ENCODE measurements at places on chromosomes 3 and 15.

DNA sequence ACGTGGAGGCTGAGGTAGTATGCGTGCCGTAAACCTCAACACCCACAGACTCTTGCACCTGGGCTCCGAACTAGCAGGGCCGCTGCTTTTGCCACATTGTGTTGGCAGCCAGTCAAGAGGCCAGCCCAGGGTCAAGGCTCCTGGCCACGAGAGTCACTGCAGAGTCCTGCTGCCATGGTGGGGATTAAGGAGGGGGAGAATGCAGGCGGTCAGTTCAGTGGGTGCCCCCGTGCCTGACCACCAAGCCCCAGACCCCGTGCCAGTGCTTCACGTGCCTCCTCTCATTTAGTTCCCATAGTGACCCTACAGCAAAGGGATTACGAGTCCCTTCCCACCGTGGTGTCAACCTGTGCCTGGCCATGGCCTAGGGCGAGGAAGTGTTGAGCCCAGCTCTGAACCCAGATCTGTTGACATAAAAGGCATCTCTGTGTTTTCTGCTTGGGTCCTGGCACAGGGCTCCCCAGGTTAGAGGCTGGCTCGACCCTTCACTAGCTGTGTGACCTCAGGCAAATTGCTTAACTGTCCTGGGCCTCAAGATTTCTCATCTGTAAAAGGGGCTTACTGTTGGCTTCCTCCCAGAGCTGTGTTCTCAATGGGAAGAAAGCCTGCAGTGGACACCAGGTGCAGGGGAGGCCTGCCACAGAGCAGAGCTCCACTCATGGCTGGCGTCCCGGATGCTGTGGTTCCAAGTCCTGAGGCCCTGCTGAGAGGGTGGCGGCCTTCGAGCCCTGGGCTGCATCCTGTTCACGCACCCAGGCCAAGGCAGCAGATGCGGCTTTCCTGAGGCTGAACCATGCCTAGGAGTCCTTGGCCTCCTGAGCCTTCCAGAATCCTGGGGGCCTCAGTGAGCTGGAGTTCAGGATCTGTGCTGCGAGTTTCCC, 32.8 kb downstream of the FBLN2 start:
- DNase-seq: no peak

DNA sequence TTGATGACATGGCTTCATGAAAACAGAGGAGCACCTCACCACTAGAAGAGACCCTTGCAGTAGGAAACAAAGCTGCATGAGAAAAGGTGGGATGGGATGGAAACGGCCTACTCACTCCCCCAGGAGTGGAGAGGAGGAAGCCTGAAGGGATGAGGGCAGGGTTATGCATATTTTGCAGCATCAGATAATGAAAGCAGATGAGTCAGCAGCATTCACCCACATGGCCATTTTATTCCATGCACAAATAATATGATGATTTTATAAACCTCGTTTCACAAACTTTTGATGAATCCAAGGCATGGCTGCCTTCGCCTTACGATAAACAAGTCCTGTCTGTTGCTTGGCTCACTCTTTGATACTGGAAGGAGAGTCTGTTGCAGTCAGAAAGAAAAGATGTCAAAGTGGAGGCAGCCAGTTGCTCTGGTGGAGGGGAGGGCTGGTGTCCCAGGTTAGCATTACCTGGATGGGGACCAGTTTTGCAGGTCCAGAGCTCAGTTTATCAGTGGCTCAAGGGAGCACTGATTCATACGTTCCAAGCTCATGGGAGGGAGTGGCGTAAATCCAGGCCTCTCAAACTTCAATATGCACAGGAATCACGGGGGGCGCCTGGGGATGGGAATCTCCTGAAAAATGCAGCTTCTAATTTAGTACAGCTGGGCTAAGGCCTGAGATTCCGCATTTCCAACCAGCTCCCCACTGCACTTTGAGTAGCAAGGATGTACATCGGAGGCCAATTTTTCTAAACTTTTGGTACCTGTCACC, 9.2 kb upstream of the EHD4 start:
- peak; percentile 11 for DNase-seq

DNA sequence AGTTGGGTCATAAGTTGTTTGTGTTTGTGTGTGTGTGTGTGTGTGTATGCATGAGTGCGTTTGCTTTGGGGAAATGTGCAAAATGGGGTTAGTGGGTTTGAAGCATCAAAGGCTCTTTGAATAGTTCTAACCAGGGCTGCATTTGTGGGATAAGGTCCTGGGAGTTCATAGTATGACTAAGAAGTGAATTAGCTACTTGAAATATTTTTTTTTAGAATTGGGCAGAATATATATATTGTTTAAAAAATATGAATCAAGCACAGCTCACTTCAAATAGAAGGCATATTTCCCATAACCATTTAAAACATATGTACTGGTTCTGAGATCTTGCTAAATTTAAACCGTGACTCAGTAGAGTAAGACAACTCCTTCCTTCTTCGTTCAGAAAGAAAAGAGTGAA, 43.1 kb downstream of the IGF2BP2 start:
- no peak for DNase-seq

- DNase-seq: no peak
Measured at GRCh38 chr3:159082519-159082918, 280.7 kb downstream of the MFSD1 start.

DNA sequence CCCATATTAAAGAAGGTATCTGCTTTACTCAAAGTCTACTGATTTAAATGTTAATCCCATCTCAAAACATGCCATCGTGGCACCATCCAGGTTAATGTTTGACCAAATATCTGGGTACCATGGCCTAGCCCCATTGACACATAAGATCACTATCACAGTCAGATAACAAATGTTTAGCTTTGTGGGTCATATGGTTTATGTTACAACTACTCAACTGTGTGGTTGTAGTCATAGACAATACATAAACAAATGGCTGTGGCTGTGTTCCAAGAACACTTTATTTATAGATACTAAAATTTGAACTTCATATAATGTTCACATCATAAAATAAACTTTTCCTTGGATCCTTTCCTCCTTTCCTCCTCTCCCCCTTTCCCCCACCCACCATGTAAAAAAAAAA, 9.8 kb upstream of the SNRPN start:
- no peak for DNase-seq

DNA sequence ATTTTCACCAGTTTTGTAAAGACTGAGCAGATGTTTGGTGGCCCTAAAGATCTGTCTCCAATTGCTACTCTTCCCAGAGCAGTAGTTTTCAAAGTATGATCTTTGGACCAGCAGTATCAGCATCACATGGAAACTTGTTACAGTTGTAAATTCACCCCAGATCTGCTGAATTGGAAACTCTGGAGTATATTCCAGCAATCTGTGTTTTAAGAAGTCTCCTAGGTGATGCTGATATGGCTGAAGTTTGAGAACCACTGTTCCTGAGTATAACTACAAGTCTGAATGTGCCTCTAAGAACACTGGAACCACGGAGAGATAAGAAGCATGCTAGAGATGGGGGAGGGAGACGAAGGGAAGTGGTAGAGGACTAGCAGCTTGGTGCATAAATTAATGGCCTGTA, 45.7 kb downstream of the NUDT16 start:
- no peak for DNase-seq

GRCh38 chr15:66951531-66952320, 113.7 kb upstream of the SMAD3 start:
- DNase-seq: no peak

GRCh38 chr15:55758580-55758986, 15.6 kb upstream of the PRTG start:
- no peak for DNase-seq

DNA sequence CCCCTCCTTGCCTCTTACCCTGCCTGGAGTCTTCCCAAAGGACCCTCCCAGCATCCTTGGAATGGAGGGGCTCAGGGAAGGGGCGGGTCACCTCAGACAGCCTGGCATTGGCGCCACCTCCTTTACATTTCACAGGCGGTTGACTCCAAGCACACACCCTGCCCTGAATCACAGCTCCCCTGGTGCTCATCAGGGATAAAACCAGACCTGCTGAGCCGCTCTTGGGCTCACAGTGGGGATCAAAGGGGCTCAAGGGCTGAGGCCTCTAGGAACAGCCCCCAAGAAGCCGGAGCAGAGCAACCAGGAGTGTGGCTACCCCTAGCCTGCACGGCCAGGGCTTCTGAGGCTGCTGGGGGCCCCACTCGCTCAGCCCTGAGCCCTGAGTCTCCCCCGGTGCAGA, 16.6 kb downstream of the LINGO1 start:
- DNase-seq: no peak

- no peak for DNase-seq
Measured at GRCh38 chr3:12317914-12318313, 29.0 kb downstream of the PPARG start.

GRCh38 chr3:42173307-42173706, 82.2 kb downstream of the TRAK1 start:
- no peak for DNase-seq

GRCh38 chr3:166864473-166865467, 515.3 kb downstream of the ZBBX start:
- DNase-seq: no peak

DNA sequence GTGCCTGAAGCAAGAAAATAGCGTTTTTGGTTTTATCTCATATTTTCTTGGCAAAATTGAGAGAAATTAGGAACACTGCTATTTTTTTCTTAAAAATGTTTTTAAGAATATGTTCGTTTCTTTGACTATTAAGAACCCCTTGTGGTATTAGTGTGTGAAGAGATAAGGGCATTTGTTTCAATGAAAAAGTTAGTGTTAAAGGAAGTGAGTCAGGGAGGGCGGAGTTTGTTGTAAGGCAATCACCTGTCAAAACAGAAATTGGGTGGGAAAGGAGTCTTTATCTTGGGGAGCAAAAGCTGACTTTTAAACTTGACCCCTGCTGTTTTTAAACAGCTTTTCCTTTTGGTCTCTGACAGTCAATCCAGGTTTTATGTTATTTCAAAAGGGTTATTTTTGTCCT, 4.2 kb downstream of the RAP2B start:
- DNase-seq: no peak

- DNase-seq: no peak
Measured at GRCh38 chr3:134486577-134487041, 752 bp downstream of the CEP63 start.

GRCh38 chr3:151327571-151328198, 1.7 kb downstream of the P2RY13 start:
- no peak for DNase-seq

DNA sequence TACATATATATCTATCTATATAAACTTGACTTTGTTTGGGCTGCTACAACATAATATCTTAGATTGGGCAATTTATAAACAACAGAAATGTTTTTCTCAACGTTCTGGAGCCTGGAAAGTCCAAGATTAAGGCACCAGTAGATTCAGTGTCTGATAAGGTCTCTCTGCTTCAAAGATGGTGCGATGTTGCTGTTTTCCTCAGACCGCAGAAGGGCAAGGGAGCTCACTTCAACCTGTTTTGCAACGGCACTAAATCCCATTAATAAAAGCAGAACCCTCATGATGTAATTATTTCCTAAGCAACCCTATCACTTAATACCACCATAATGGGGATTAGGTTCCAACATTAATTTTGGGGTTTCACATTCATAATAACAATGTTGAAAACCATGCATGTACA, 1134.8 kb downstream of the NSUN3 start:
- no peak for DNase-seq

All from activated T-cell treated with anti-CD3 and anti-CD28 coated beads, Interleukin-2, amount 50 U/mL, for 48 hours (primary cell).